ENCODE measurements at places on chromosomes 6 and 20.

DNA sequence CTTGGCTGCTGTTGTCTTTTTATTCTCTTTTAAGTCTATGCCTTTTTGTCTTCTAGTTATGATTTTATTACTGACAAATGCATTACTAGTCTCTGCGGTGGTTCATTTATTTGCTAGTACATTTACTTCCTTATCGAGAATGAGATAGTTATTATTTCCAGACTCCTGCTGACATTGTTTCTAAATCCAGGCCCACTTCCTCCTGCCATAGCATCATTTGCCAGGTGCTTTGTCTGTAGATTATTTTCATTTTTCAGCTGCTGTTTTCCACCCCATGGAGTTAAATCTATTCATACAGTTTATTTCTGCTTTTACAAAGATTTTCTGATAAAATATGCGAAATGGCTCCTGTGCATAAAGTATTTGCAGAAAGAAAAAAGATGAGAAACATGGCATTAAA lies 459.7 kb downstream of the MMUT start:
- DNase-seq: no peak

DNA sequence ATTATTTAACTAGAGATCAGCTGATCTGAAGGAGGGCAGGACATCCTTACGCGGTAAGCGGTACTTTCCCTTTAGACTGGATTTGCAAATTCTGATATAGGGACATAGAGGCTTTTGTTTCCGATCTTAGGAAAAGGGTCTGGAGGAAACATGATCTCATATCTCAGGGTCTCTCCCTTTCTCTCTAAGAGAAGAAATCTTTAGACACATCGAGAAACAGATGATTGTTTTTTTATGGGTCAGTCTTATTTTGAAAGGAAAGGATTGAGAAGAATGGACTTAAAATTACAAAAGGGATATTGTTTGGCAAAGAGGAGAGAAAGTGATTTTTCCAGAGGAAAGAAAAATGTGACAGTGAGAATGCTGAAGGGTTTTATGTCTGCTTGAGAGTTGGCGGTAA lies 83.9 kb upstream of the OGFRL1 start:
- DNase-seq: no peak

DNA sequence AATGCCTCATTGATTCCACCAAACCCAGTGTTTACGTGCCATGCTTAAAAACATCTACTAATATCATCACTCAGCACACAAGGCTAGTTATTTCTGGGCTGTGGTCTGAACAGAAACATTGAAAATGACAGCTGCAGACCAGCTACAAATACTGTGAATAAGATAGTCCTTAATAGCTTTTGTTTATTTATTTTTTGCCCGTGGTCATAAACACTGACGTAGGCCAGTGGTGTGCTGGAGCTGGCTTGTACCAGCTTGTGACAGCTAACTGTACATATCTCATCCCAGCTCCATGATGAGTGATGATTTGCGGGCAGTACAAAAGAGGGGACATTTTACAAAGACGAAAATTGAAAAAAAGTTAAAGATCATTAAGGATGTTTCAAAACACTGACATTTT lies 1057.0 kb downstream of the EPHA7 start:
- DNase-seq: no peak

DNA sequence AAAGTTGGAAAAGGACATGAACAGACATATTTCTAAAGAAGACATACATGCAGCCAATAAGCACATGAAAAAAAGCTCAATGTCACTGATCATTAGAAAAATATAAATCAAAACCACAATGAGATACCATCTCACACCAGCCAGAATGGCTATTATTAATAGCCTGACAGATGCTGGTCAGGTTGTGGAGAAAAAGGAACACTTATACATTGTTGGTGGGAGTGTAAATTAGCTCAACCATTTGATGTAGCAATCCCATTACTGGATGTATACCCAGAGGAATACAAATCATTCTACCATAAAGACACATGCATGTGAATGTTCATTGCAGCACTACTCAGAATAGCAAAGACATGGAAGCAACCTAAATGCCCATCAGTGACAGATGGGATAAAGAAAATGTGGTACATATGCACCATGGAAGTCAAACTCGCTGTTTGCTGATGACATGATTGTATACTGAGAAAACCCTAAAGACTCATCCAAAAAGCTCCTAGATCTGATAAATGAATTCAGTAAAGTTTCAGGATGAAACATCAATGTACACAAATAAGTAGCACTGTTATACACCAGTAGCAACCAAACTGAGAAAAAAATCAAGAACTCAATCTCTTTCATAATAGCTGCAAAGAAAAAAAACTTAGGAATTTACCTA lies 196.8 kb downstream of the ADGB start:
- DNase-seq: no peak

DNA sequence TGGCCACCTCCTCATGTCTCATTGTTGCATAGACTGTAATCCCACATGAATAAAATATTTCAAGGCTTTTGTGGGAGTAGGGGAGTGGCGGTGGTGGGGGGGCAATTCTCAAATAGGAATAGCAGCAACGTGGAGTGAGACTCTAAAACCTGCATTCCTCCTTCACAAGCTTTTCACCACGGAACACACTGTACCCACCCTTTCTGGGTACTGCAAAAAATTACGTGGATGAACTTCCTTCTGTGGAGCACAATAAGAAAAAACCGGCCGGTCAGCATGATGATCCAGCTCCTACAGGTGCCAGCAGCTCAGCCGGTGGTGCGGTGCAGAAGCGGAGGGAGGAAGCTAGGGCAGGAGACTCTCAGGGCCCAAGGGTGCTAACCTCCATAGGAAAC lies 930 bp upstream of the RRAGD start:
- DNase-seq: no peak

- no peak for DNase-seq
Measured at GRCh38 chr6:168605964-168606363, 165.0 kb downstream of the SMOC2 start.

DNA sequence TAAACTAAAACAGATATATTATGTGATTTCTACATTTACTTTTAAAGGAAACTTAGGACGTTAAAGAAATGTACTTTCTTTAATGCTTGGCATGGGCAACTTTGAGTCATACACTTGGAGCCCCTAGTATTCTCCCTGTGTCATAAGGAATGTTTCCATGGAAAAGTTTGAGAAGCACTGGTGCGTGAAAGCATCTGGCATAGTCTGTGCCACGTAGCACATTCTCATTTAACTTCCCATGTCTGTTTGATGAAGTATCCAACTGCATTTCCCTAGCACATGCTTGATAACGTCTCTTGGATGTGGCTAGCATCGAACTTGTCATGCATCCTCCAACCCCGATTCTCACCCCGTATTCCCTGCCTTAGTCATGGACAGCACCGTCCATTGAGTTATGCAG lies 172.0 kb downstream of the TBC1D7 start:
- DNase-seq: no peak

GRCh38 chr6:85417336-85417735 lies 32.5 kb upstream of the NT5E start:
- no peak for DNase-seq

GRCh38 chr6:165767228-165767627 lies 104.2 kb upstream of the PDE10A start:
- DNase-seq: no peak

DNA sequence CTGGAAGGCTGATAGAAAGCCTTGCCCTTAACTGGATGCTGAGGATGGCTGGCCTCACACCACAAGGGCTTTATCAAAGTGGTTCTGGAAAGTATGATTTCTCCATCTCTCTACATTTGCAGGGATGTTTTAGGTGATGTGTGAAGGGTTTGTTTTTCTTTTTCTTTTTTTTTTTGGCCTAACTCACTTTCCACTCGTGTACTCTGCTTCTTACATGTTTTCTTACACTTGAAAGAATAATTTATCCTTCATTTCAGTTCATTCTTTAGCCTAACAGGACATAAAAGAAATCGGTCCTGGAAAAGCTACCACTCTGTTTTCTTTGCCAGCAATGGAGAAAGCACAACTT lies 41.2 kb downstream of the ISM1 start:
- no peak for DNase-seq

- DNase-seq: no peak
Measured at GRCh38 chr6:70196531-70196930, 106.4 kb downstream of the COL9A1 start.

GRCh38 chr6:124028117-124028516 lies 224.5 kb downstream of the NKAIN2 start:
- DNase-seq: no peak

- DNase-seq: no peak
Measured at GRCh38 chr6:33670086-33670660, 41.3 kb downstream of the UQCC2 start.

GRCh38 chr6:27889628-27890444 lies 22.4 kb downstream of the OR2B2 start:
- no peak for DNase-seq

GRCh38 chr6:158040804-158041347 lies 59.2 kb downstream of the SYNJ2 start:
- no peak for DNase-seq

GRCh38 chr6:106782536-106783285 lies 153.3 kb downstream of the QRSL1 start:
- no peak for DNase-seq

GRCh38 chr20:1894471-1894950 lies 696 bp upstream of the SIRPA start:
- DNase-seq: no peak

DNA sequence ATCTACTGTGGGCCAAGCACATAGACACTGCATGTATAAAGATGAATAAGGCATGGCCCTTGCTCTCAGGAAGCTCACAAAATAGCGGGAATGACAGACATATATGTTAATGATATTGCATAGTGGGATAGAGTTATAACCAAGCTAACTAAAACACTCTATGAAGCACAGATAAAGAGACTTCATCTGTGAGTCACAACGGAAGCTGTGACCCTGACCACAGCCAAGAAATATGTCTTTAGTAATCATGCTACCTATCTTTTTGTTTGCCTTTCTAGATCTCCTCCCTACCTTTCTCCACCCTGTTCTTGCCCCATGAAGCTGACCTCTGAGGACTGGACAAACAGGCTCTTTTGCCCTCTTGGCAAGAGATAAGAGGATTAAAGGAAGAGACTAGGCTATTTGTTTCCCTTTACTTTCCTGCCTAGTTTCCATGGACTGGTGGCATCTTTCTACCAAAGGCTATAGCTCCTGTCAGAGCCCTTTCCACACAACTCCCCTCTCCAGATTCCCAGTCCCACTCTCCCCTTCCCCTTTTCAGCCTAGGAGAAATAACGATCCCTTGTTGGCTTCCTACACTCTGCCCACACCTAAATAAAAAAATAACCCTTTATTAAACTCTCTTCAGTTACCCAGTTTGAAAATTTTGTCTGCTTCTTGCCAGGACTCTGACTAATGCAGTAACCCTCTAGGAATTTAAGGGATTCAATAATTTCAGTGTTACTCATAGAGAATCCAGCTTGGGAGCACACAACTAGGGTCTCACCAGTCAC lies 504.9 kb upstream of the MARCKS start:
- DNase-seq: no peak

DNA sequence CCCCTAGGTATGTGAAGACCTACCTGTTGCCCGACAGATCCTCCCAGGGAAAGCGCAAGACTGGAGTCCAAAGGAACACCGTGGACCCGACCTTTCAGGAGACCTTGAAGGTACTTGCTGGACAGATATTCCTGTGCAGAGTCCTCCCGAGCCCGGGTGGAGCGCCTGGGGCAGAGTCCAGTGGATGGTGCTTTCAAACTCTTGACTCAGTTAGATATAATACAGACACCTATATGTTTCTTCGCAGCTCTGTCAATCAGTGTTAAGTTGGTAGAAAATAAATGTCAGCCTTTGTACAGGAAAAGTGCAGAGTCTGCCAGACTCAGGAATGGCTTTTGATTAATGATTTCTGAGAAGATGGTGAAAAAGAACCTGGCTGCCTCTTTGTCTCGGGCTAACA lies 67.2 kb downstream of the EZR start:
- no peak for DNase-seq

DNA sequence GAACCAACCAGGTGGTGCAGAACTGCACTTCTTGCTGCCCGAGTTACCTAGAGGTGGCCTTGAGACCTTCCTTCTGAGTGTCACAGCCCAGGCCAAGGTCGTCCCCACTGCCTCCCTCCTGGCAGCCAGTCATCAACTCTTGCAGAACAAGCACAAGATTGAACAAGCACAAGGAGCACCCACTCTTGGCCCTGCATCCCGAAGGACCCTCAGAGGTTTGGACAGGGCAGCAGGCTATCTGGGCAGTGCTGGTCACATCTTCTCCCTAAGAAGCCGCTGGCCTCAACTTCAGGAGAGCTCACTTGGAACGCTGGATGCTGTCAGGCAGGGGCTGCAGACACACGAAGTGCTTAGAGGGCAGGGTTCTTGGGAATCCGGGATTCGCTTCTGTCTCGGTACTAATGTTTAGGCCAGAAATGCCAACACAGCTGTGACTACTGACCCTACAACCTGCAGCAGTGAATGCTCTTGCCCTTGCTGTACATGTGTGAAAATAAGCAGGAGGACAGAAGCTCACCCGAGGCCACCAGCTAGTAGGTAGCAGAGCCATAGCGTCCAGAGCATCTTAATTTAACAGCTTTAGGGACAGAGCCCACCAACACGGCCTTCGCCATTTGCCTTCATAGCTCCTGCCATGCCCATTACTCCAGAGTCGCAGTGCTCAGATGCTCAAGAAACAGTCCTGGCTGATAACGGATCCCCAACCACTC lies 4.0 kb upstream of the ACSS1 start:
- DNase-seq: no peak

DNA sequence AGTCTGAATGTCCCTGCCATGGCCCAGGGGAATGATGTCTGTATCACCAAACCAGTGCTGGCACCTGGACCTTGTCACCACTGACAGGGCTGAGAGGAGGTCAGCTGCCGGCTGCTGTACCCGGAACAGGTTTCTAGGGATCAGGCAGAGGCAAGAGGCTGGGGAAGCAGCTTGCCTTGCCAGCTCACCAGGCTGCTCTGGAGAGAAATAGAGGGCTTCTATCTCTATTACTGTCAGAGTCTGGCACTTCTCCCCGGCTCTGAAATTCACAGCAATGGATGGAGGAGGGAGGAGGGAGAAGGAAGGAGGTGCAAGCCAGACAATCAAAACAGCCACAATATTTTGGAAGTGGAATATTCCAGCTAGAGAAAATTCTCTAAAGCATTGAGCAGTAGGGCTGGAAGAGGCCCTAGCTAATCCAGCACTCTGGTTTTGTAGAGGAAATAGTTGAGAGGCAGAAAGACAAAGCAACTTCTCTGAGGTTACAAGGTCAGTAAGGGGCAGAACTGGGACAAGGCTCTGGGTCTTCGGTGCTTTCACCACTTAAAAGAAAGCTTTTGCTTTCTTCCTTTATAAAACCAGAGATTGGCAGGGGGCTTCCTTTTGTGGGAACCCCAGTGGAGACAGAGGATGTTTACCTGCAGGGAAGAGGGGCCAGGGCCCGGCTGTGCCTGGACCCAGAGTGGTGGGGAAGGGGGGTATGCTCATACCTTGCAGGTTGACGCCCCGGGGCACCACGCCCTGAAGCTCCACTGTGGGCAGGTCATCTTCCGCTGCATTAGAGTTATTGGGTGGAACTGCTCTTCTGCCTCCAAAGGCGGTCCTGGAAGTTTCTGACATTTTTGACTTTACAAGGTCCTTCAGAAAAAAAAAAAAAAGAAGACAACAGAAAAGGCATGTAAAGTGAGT lies 2.4 kb downstream of the F13A1 start:
- no peak for DNase-seq

GRCh38 chr6:133456944-133457343 lies 215.8 kb downstream of the EYA4 start:
- DNase-seq: no peak

GRCh38 chr6:157322792-157323254 lies 496 bp downstream of the TMEM242 start:
- DNase-seq: no peak
